Hematopoietic multipotent progenitor cell treated with erythropoietin and hydrocortisone succinate and interleukin-3 and kit ligand, for 8 days (in vitro differentiated cells): ENCODE measurements at places on chromosomes 4 and X.
A peak's percentile ranks its signal among the peaks of the same experiment; 100 is the strongest.

GRCh38 chrX:15804563-15804962 is 14.3 kb downstream of the ZRSR2 start:
- no peak for DNase-seq

GRCh38 chr4:69831646-69832325 is 28.2 kb downstream of the SULT1E1 start:
- DNase-seq = peak; percentile 61

DNA sequence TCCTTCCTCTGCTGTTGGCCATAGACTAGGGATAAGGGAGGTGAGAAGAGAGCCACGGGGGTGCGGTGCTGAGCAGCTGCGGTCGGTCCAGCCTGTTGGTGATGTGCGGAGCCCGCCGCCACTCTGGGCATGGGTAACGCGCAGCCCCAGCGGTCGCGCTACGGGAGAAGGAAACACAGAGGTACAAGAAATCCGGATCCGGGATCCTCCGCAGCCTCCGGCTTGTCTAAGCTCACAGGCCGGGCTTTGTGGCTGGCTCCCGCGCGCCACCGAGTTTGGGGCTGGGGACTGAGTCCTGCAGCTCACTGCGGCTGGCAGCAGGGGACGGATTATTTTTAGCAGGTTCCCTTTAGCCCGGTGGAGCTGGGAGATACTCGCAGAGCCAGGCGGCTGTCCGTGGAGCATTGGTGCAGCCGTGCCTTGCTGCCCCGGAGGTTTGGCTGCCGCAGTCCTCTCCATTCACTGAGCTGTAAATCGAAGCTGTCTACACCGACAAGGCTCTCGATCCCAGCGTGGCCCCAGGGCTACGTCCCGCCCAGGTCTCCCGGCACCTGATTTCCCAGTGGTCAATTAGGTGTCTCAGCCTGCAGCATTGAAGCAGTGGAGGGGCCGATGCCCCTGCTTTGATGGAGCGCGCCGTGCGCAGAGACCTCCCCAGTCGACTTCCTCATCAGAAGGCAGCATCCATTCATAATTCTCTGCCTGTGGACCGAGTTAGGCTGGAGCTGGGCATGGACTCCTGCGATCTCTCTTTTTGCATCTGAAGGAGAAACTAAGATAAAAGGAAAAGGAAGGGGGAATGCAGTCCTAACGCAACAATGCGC is 81.9 kb upstream of the SCML1 start:
- no peak for DNase-seq

DNA sequence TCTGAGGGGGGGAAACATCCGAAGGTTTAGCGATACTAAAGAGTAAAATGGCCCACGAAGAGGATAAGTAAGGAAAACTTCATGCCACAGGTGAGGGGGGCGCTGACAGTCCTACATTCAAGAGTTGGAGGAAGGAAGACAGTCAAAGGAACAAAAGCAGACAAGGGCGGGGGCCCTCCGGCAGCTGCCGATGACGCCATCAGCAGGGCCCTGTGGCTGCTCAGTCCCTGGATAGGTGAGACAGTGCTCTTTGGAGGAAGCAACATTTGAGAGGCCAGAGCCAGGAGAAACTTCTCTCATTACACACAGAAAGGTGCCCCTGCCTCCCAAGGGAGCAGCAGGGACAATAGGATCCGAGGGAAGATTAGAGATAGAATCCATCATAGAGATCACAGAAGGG is 41.5 kb downstream of the RAB40AL start:
- DNase-seq = no peak

- no peak for DNase-seq
These were observed 97.2 kb downstream of the CPZ start for GRCh38 chr4:8689741-8690140.

DNA sequence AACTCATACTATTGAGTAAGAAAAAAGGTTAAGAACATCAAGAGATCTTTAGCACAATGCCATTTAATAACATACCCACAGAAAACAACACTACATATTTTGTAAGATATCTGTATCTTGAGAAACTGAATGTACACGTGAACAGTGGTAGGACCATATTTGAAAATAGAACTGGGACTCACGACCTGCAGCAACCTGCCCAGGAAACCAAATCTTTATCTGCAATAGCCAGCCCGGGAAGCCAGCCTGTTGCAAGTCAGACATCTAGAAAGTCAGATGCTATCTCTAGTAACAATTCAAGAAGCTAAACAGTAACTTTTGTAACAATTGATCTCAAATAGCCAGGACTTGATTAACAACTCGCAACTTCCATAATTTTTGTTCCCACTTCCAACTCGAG is 52.6 kb upstream of the SOD3 start:
- no peak for DNase-seq

DNA sequence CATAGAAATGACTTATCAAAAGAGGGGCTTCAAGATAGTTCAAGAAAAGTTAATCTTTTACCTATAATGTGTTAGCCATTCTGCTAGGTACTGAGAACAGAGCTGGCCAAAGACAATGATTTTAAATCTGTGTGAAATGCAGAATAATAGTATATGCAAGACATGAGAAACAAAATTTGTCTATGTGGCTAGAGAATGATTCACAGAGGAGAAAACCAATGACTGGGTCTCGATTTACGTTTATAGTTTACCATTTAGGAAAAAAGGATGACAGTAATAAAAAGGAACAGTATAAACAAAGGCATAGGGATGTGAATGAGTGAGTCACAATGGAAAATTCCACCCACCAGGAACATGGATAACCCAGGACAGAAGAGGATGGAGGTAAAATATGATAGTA is 31.9 kb downstream of the NPFFR2 start:
- no peak for DNase-seq

- DNase-seq = no peak
These were observed at the start of gene POU3F4 for GRCh38 chrX:83508006-83508405. TSS of gene POU3F4 (plus strand) at chrX:83508290. CDS start at chrX:83508325, 35 bp downstream.

GRCh38 chrX:120290107-120290506 is 21.2 kb downstream of the TMEM255A start:
- no peak for DNase-seq
